Frontal cortex (tissue), 4 donors: ENCODE measurements at places on chromosomes 2 and 18. TPM values are rescaled to one million over a fixed set of nuclear protein-coding genes. Genes with fewer than 3 reads are reported as not detected.

PFN4 gene
- total RNA-seq: not detected

STK25 gene
- total RNA-seq: 181 TPM

LYG2 gene
- total RNA-seq: not detected

MRPL44 gene
- total RNA-seq: 106 TPM

MOCOS gene
- 0.41 TPM for total RNA-seq

GPR75 gene
- 18.3 TPM for total RNA-seq

HOXD13 gene
- total RNA-seq: not detected

VWC2L gene
- total RNA-seq: 4.1 TPM

C2orf15 gene
- total RNA-seq: 4.5 TPM

PHOSPHO2 gene
- 11.8 TPM for total RNA-seq

DLGAP1 gene
- total RNA-seq: 57.1 TPM

SPEG gene
- total RNA-seq: 13.0 TPM

DES gene
- 0.41 TPM for total RNA-seq
